ENCODE measurements at places on chromosomes 2 and 18.

- no peak for DNase-seq
These were observed 57.3 kb downstream of the RHOB start for GRCh38 chr2:20504174-20504573.

DNA sequence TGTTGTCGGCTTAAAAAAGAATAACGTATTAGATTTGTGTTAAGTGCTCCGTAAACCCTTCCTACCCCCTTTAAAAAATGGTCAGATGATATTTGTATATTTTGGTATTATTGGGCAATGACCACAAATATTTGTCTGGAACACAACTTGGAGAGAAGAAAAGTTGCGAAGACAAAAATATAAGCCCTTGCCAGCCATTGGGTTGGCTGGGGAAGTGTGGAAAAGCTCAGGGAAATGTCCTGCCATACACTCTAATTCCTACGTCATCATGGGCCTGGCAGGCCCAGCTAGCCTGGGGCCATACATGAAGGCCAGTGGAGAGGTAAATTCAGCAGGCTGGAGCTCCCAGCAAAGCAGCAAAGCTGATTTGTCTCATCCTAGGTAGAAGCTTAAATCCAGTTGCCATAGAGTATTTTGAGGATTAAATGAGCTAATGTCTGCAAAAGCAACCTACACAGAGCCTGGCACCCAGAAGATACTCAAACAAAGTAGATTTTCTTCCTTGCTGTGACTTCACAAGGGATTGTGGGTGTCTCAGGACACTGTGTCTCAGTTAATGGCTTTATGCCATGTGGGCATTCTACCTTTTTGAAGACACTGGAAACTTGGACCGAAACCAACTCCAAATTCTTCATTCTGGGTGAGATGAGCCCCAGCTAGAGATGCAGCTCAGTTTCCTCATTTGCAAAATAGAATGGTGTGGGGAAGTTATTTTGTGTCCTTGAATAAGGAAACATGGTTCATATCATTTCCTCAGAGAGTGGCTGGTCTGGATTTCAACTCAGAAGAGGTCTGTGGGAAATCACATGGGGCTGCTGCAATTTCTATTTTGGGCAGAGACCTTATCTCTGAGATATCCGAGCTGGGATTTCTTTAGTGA is 87.9 kb upstream of the MAP4K3 start:
- no peak for DNase-seq

GRCh38 chr2:240142256-240142775 is 1.9 kb upstream of the OTOS start:
- DNase-seq = no peak

- DNase-seq = no peak
These were observed 1108.3 kb upstream of the KLHL29 start for GRCh38 chr2:22276696-22277095.

DNA sequence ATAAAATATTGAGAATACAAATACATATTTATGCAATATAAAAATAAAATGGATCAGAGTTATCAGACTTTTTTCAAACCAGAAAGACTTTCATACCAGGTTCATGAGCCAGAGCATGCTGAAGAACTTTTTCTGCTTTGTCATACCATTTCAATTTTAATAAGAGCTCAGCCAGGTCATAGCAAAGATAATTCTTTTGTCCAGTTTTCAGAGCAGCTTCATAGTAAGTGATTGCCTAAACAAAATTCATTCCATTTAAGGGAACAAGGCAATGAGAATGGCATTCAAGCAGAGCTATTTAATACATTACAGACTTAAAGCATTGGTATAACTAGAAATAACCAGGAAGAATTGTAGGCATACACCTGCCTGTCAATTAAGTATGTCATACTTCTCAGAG is 42.3 kb downstream of the TTC21B start:
- DNase-seq = no peak

GRCh38 chr2:49175831-49176230 is 21.5 kb upstream of the FSHR start:
- DNase-seq = no peak

- no peak for DNase-seq
These were observed 21.0 kb downstream of the CIB4 start for GRCh38 chr2:26620031-26620605.

DNA sequence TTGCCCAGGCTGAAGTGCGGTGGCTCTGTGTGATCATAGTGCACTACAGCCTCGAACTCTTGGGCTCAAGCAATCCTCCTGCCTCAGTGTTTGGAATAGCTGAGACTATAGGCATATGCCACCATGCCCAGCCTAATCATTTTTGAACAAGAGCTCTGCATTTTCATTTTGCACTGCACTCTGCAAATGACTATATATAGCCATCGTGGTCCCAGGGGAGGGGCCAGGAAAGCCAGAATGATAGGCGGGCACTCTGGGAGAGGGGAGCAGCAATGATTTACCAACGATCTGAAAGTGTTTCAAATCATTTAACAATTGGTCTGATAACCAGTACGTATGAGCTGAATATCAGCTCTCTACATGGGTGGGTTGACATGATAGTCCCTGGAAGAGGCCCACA is 22.3 kb upstream of the ST3GAL5 start:
- DNase-seq = no peak

DNA sequence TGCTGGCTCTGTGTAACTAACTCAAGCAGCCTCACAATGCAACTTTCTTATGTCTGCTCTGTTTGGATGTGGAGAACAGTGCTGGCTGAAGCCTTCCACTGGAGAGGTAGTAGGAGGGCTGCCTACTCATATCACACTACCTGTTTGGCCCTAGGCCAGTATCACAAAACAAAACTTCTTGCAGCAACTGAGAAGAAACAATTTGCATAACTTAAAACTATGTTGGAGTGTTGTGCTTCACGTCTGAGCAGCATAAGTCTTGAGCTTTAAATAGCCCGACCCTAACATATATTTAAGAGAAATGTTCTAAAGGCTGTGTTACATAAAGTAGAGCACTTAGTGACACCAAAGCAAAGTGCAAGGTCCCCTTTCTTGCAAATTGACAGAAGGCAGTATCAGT is 204.9 kb upstream of the ACVR2A start:
- no peak for DNase-seq

- DNase-seq = no peak
These were observed 56.8 kb downstream of the SH3BP4 start for GRCh38 chr2:235008584-235009044.

DNA sequence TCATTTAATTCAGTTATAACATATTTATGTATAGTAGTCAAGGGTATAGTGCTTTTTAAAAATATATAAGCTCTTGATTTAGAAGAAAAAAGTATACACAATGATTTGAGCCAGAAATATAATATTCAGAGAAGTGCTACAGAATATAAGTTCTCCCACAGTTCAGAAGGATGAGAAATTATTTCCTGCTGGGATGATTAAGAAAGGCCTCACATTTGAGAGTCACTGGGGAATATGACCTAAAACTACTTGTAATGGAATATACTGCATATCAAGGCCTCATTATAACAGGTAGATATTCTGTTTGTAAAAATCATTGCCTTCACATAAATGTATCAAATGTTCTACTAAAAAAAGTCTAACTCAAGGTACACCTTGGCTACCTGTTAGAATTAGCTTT is 203.5 kb downstream of the MBD2 start:
- no peak for DNase-seq

DNA sequence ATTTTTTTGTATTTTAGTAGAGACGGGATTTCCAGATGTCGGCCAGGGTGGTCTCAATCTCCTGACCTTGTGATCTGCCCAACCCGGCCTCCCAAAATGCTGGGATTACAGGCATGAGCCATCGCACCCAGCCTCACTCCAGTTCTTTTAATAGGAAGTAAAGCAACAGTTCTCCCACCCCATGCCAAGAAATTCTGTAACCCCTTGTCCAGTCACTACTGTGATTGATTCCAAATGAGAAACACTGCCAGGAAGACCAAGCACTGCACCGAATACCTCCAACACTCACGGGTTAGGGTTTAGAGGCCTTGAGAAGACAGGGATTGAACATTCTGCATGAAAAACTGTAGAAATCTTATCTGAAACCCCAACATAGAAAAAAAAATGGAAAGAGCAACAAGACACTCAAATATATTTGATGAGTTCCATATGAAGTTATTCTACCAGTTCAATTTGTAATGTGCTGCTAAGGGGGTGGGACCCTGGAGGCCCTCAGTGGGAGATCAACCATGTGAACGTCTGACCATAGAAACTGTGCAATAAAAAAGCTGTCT is 48.2 kb upstream of the BIN1 start:
- DNase-seq = no peak

GRCh38 chr2:221025398-221025797 is 546.7 kb downstream of the EPHA4 start:
- no peak for DNase-seq

GRCh38 chr2:17057109-17058017 is 391.7 kb upstream of the CYRIA start:
- no peak for DNase-seq

DNA sequence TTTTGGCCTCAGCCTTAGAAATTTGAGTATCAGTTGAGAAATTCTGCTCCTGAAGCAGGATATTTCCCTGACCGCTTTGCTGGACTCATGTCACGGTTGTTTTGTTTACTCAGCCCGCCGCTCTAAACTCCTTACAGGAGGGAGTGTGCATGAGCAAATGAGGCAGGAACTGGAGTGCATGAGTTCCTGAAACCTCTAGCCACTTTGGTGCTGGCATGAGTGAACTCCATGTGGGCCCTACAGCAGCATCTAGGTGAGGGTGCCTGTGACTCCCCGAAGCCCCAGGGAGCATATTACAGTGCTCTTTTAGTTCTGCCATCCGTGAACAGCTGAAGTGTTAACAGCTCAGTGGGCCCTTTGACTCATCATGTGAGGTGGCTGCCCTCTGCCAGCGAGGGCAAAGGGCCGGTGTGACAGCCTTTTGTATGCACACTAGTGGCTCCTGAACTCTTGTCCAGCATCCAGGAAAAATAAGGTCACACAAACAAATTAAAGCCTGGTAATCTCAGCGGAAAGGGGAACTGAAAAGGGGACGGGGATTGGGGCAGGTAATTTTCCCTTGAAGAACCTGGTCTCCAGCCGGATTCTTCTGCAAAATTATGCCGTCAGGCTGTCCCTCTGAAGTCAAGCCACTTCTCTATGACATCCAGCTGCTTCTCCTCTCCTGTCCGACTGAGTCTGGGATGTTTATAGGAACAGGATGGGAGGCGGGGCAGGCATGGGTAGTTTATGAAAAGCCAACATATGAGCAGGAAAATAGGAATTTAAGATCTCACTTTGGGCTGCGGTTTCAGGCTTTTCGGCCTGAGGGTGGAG is 1668.7 kb downstream of the SUCLG1 start:
- no peak for DNase-seq

GRCh38 chr2:174618179-174618578 is 20.6 kb upstream of the WIPF1 start:
- DNase-seq = no peak

- DNase-seq = no peak
These were observed 61.9 kb downstream of the CYB5A start for GRCh38 chr18:74229891-74230290.

- DNase-seq = no peak
These were observed 17.9 kb downstream of the ANKMY1 start for GRCh38 chr2:240539906-240540305.

GRCh38 chr2:129004485-129004884 is 685.8 kb upstream of the HS6ST1 start:
- DNase-seq = no peak

- DNase-seq = no peak
These were observed 237.2 kb downstream of the TSN start for GRCh38 chr2:121992700-121993099.

- no peak for DNase-seq
These were observed 15.2 kb downstream of the NABP1 start for GRCh38 chr2:191693166-191693565.

GRCh38 chr2:226063704-226064440 is 664.4 kb downstream of the NYAP2 start:
- DNase-seq = no peak

- DNase-seq = no peak
These were observed 744.3 kb upstream of the REG3G start for GRCh38 chr2:78281164-78281563.

DNA sequence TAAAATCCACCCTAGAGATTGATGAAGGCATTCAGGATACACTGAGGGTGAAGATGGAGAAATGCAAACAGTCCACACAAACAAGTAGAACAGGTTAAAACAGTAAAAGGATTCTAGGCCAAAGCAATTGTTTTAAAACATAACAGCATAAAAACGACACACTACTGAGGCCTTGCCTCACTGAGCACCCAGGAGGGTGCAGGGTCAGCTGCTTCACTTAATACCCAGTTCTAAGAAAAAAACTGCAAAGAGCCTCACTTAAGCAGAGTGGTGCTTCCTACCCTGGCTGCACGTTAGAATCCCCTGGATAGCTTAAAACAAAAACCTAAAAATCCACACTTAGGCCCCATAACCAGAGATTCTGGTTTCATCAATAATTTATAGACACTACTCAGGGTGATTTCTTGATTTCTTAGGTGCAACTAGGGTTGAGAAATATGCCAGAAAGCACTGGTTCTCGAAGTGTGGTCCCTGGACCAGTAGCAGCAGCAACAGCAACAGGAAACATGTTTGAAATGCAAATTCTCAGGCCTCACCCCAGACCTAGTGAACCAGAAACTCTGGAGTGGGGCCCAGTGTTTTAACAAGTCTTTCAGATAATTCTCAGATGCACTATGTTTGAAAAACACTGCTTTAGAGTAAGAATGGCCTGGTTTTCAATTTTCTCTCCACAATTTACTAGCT is 279.1 kb downstream of the ZEB2 start:
- DNase-seq = no peak

- no peak for DNase-seq
These were observed 5.4 kb downstream of the HS6ST1 start for GRCh38 chr2:128313091-128313836.

All from effector memory CD4-positive, alpha-beta T cell (primary cell).